Liver (tissue), 10 donors: ENCODE measurements at places on chromosomes 4 and X.

GRCh38 chr4:6307891-6308290 lies 38.2 kb downstream of the WFS1 start:
- DNase-seq = no peak

DNA sequence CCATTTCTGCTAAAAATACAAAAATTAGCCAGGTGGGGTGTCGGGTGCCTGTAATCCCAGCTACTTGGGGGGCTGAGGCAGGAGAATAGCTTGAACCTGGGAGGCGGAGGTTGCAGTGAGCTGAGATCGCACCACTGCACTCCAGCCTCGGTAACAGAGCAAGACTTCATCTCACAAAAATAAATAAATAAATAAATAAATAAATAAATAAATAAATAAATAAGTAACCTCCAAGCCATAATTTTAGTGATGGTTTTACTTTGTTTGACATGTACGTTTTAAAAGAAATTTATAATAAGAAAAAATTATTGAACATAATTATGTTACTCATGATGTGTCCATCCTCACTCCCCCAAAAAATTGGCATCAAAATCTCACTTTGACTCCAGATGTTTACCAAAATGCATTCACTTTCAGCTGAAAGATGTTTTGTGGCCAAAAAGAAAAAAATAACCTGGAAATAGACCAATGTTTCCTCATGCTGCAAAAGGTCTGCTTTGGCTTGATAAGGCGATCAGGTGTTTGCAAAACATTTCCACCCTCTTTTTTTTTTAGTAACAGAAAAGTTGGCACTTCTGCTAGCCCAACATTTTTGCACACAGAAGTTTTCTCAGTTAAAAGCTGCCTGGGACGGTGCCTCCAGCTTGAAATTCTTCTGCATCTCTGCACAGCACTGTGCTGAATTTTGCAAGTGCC lies 42.2 kb upstream of the DHRSX start:
- no peak for DNase-seq

- no peak for DNase-seq
Observed at GRCh38 chr4:83174844-83175414, 60.4 kb upstream of the PLAC8 start.

- no peak for DNase-seq
Observed at GRCh38 chr4:129148892-129149291, 52.9 kb downstream of the C4orf33 start.
